Natural killer cell treated with Interleukin-12 subunit alpha and Interleukin-12 subunit beta and Interleukin-15 and Interleukin-18, amount 100 ng/mL, for 72 hours (primary cell): ENCODE measurements at places on chromosomes 2 and 18.
A peak's percentile ranks its signal among the peaks of the same experiment; 100 is the strongest.

DNA sequence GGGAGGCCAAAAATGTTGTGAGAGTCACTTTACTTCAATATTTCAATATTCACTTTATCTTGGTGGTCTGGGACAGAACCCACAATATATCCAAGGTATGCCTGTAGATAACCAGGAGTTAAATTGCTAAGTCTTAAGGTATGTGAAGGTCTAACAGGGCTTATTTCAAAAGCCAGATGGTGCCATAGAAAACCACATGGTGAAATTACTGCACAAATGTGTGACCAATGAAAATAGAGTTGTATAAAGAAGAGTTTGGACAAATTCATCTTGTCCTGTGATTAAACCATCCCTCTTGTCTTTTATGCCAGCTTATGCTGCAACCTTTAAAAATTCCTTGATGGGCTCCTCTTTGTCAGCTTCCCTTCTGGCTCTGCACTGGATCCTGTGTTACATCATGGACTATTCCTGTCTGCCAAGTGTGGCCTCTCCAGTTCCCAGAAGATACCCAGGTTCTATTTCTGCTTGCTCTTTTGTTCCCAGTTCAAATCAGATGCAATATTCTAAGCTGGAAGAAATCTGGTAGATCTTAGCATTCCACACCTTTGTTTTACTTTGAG is 46.8 kb downstream of the ANTXR1 start:
- no peak for DNase-seq

GRCh38 chr2:179017773-179018357 is 32.1 kb downstream of the CCDC141 start:
- DNase-seq, result no peak

- DNase-seq, result no peak
Measured at GRCh38 chr2:223925106-223925505, 20.0 kb downstream of the WDFY1 start.

GRCh38 chr2:96773922-96774321 is 13.2 kb downstream of the CNNM4 start:
- no peak for DNase-seq

DNA sequence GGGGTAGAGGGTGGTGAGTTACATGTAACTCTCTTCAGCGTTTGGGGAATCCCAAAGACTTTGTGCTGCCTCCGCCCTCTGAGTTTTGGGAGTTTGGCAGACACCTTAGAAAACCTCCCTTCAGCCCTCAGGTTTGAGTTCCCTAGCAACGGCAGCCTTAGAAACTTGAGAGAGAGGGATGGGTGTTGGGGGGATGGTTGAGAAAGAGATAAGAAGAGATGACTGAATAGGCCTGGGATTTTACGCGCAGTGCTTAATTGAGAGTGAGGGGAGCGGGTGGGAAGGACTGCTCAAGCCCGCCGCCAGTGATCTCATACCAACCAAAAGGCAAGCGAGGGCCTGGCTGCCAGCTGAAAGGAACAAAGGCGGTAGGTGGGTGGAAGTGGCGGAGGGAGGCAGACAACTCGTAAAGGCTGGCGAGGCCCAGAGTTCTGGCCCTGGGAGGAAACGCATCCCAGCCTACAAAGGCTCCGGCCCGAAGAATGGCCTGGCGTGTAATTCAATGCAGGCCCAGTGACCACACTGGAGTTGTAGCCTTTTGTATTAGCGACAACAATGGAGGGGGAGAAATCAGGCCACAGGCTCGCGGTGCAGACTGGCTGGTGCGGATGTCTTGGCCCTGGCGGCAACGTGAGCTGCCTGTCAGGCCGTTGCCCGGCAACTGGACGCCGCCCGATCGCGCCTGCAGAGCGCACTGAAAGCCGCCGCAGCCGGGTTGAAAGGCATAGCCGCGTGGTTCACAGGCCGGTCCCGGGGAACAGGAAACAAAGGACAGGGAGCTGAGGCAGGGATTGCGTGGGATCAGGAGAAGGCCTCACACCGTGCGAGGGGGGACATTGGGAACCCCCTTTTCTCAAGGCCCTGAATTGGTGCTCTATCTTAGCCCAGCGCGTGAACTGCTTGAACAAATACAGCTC is 39.9 kb upstream of the DARS1 start:
- DNase-seq, result peak; percentile 72

DNA sequence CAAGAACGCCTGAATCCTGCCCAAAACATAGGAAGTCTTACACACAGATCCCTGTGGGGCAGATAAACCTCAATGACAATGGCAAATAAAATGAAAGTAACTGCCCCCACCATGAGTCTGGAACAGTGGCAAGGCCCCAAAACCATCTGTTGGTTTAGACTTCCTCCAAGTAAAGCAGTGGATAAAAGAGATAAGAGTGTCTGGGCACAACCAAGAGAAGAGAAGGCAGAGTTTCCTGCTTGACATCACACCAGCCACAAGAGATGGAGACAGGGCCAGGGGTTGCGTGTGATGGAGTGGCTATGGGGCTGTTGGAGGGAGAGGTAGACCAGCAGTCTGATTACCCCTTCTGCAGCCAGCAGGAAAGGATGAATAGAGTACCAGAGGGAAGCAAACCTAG is 212.1 kb upstream of the POU3F3 start:
- DNase-seq, result no peak

DNA sequence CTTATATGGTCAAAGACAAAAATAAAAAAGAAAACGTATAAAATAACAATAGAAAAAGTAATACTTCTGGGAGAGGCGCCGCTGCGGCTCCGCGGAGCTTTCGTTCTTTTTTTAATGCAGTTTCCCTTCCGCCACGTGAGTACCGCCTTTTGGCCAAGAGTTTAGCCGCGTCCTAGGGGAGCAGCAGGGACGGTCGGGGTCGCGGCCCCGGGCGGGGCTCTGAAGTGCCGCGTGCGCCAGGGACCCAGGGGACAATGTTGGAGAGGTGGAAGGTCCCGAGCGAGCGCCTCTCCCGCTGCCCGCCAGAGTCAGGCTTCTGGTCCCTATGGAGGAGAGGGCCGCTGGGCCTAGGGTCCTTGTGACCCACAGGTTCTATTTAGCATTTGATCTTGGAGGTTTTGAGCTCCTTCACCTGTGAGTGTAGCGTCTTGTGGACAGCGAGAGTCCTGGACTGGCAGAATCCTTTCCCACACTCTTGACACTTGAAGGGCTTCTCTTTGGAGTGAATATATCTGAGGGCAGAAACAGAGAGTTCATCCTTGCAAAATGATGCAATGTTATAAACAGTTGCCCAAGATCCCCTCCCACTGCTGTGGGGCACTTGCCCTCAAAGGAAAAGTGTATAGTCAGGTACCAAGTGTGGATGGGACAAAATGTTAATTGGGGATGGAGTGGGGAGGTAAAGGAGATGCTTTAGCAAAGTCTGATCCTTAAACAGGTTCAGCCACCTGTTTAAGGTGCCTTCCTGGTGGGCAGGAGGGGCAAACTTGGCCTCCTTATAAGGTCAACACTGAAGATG is 6.3 kb downstream of the OSR1 start:
- no peak for DNase-seq

DNA sequence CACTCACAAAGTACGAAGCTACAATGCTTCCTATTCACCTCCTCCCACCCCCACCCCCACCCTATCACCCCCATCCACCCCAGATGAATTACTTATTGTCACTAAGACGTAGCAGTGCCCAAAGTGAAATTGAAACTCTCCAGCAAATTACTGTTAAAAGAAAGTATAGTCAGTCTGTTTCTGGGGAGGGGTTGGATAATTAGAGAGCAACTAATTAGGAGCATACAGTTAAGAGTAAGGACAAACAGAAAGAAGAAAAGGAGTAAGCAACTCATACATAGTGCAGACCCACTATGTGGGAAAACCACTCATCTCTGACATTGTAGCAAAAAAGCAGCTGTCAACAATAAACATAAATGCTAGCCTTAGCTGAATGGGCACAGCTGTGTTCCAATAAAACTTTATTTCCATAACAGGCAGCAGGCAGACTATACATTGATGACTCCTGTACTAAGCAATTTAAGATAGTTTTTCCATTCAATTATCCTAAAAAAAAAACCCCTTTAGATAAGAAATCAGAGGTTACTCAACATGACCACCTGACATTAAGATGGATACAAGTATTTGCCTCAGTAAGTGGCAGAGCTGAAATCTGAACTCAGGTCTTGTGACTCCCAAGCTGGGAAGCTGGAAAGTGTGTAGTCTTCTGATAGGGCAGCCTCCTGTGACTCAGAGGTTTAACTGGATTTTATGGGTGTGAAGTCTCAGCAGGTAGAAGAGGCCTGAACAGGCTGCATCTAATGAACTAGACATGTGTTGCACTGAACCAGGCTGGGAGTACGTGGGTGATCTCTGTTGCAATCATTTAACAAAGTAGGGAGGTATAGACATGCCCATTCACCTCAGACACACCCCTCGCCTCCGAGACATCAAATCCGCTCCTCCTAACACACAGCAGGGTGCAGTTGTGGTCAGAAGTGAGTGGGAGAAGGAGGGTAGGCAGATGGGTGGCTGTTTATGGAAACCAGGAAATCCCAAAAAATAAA is 171.8 kb upstream of the KLF7 start:
- no peak for DNase-seq

GRCh38 chr18:7601936-7602335 is 34.8 kb downstream of the PTPRM start:
- DNase-seq, result no peak
